ENCODE measurements at places on chromosomes 11 and 22.

- H3K4me3 ChIP-seq = no peak overlapping the region
- H3K27ac ChIP-seq = no peak overlapping the region
- no peaks in the 10 kb centered on the region for H3K36me3 ChIP-seq
- no peak for DNase-seq
Observed at GRCh38 chr22:23473901-23474300, 106.2 kb downstream of the IGLL1 start.

- no peaks in the 10 kb centered on the region for H3K27me3 ChIP-seq
- H3K4me3 ChIP-seq = no peak overlapping the region
- H3K4me1 ChIP-seq = no peaks in the 10 kb centered on the region
- DNase-seq = no peak
Observed at GRCh38 chr11:112780351-112781087, 180.7 kb upstream of the NCAM1 start.

DNA sequence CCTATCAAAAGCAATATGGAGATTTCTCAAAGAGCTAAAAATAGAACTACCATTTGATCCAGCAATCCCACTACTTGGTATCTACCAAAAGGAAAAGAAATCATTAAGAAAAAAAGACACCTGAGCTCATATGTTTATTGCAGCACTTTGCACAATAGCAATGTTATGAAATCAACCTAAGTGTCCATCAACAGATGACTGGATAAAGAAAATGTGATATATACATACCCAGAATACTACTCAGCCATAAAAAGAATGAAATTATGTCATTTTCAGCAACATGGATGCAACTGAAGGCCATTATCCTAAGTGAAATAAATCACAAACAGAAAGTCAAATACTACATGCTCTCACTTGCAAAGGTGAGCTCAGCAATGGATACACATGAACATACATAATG lies 1565.5 kb upstream of the RAG2 start:
- H3K27ac ChIP-seq = no peak overlapping the region
- no peaks in the 10 kb centered on the region for H3K4me1 ChIP-seq
- DNase-seq = no peak
- H3K36me3 ChIP-seq = no peaks in the 10 kb centered on the region

GRCh38 chr11:128546916-128547315 lies 40.4 kb downstream of the ETS1 start:
- H3K27me3 ChIP-seq = no peaks in the 10 kb centered on the region
- H3K27ac ChIP-seq = peak overlapping the region; percentile 76
- no peaks in the 10 kb centered on the region for H3K36me3 ChIP-seq
- H3K4me3 ChIP-seq = no peak overlapping the region

GRCh38 chr11:43392713-43393112 lies 34.0 kb downstream of the TTC17 start:
- no peaks in the 10 kb centered on the region for H3K4me1 ChIP-seq
- H3K27me3 ChIP-seq = no peaks in the 10 kb centered on the region
- H3K4me3 ChIP-seq = no peak overlapping the region
- no peak overlapping the region for H3K27ac ChIP-seq
- no peak for DNase-seq

GRCh38 chr11:128346804-128347203 lies 240.6 kb downstream of the ETS1 start:
- H3K36me3 ChIP-seq = no peaks in the 10 kb centered on the region
- H3K4me1 ChIP-seq = peaks cover 62% of the 10 kb centered on the region
- H3K27me3 ChIP-seq = no peaks in the 10 kb centered on the region

GRCh38 chr11:70804139-70804837 lies 406.0 kb downstream of the CTTN start:
- H3K27me3 ChIP-seq = no peaks in the 10 kb centered on the region
- H3K4me1 ChIP-seq = no peaks in the 10 kb centered on the region
- no peak overlapping the region for H3K27ac ChIP-seq
- H3K4me3 ChIP-seq = no peak overlapping the region
- H3K36me3 ChIP-seq = no peaks in the 10 kb centered on the region
- DNase-seq = no peak

- H3K36me3 ChIP-seq = no peaks in the 10 kb centered on the region
- no peaks in the 10 kb centered on the region for H3K27me3 ChIP-seq
- no peaks in the 10 kb centered on the region for H3K4me1 ChIP-seq
- no peak overlapping the region for H3K27ac ChIP-seq
- DNase-seq = no peak
- no peak overlapping the region for H3K4me3 ChIP-seq
Observed at GRCh38 chr11:8332196-8332595, 68.5 kb upstream of the LMO1 start.

- H3K27ac ChIP-seq = no peak overlapping the region
- DNase-seq = no peak
- H3K36me3 ChIP-seq = no peaks in the 10 kb centered on the region
- H3K4me3 ChIP-seq = no peak overlapping the region
Observed at GRCh38 chr11:83508804-83509203, 222.6 kb upstream of the CCDC90B start.

- peak overlapping the region; percentile 96 for H3K4me3 ChIP-seq
- H3K27ac ChIP-seq = peak overlapping the region; percentile 81
- peak; percentile 1 for DNase-seq
- peaks cover 5% of the 10 kb centered on the region for H3K36me3 ChIP-seq
- peaks cover 16% of the 10 kb centered on the region for H3K4me1 ChIP-seq
Observed at GRCh38 chr11:74989260-74989638, 516 bp downstream of the NEU3 start.
